ENCODE measurements at places on chromosomes 5 and 9.

- no peak for DNase-seq
Observed at GRCh38 chr9:71916834-71917534, 5.5 kb downstream of the C9orf85 start.

DNA sequence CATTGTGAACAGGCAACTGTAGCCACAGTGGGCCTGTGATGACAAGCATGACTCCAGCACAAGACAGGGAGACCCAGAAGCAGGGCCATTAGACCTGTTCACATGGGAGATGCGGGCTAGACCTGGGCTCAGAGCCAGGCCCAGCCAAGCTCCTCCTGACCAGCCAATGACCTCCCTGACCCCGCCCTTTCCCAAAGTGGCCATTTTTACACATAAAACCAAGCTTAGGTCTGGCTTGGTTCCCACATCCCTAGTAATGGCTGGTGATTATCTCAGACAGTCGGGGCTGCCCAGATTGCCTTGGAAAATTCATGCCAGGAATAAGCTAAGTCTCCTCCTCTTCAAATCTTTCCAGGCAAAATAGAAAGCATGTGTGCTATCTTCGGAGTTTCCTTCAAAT is 94.1 kb downstream of the FRMD3 start:
- DNase-seq = no peak

GRCh38 chr9:15357050-15357653 is 50.1 kb upstream of the TTC39B start:
- peak; percentile 63 for DNase-seq

DNA sequence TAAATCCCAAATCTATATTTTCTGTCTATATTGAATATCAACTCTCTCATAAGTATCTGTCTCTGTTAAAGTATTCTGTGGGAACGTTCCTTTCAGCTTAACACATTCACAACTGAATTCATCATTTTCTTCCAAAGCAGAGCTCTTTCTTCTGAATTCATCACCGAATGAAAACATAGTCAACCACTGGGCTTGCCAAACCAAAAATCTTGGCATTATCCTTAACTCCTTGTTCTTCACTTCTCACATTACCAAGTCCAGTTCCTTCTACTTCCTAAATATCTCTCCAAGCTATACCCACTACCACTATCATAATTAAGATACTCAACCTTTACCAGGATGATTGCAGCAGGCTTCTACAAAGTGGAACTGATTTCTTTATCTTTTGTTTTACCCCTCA is 559.8 kb downstream of the MAT2B start:
- DNase-seq = no peak

DNA sequence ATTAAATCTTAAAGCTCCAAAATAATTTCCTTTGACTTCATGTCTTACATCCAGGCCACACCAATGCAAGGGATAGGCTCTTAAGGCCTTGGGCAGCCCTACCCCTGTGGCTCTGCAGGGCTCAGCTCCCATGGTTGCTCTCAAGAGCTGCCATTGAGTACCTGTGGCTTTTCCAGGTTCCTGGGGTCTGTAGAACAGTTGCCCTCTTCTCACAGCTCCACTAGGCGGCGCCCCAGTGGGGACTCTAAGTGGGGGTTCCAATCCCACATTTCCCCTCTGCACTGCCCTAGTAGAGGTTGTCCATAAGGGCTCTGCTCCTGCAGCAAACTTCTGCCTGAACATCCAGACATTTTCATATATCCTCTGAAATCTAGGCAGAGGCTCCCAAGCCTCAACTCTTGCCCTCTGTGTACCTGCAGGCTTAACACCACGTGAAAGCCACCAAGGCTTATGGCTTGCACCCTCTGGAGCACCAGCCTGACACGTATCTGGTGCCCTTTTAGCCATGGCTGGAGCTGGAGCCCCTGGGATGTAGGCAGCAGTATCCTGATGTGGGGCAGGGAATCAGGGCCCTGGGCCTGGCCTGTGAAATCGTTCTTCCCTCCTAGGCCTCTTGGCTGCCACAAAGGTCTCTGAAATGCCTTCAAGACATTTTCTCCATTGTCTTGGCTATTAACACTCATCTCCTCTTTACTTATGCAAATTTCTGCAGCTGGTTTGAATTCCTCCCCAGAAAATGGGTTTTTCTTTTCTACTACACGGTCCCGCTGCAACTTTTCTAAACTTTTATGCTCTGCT is 185.1 kb downstream of the SMARCA2 start:
- no peak for DNase-seq

DNA sequence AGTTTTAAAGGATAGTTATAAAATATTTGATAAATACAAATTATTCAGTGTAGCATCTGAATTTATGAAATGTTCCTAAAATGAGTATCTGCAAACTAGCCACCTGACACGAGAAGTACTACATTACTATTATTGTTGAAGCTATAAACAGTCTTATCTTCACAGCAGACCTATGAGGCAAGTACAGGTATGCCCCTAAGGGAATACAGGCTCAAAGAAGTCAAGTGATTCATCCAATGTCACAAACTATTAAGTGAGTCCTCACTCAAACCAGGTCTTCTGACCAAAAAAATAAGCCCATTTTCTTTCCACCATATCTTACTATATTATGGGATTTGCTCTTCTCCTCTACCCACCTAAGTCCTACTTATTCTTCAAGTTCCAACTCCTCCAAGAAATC is 28.7 kb downstream of the STRBP start:
- no peak for DNase-seq

DNA sequence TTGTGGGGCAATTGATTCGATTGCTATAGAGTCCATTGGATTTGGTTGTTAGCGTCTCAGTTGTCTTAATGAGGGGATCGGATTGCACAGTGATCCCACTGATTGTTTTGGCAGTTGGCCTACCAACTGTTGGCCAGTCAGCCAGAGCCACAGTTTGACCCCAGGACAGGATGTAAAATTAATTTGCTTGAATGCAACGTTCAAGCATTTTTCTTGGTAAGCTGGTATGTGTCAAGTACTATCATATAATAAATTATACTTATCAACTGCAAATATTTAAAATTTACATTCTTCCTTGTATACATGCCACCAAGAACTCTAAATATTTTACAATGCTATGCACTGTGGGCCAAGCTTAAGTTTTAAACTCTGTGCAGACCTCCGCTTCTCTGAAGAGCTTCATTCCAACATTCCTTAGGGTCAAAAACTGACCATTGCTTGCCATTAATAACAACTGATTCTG is 80.4 kb upstream of the OSMR start:
- no peak for DNase-seq

DNA sequence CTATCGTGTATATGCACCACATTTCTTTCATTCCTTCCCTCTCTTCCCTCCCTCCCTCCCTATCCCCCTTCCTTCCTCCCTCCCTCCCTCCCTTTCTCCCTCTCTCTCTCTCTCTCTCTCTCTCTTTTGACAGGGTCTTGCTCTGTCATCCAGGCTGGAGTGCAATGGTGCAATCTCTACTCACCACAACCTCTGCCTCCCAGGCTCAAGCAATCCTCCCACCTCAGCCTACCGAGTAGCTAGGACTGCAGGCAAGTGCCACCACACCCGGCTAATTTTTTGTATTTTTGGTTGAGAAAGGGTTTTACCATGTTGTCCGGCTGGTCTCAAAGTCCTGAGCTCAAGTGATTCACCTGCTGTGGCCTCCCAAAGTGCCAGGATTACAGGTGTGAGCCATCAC is 1.1 kb upstream of the ANKS6 start:
- DNase-seq = no peak

DNA sequence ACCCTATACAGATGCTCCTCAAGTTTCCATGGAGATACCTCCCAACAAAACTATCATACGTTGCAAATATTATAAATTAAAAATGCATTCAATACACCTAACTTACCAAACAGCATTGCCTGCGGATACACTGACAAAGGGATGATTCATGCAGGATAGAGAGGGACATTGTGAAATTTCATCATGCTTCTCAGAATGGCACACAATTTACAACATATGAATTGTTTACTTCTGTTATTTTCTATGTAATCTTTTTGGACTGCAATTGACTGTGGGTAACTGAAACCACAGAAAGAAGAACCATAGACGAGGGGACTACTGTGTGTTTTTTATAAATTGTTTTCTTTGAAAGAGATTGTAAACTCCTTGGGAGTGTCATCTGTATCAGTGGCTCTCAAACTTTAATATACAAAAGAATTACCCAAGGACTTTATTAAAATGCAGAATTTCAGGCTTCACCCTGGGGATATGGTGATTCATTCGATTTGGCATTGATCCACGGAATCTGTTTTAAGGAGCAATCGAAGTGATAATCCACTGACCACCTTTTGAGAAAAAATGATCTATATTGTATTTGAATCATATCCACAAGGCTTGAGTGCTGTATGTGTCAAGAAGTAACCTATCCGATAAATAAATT is 146.4 kb downstream of the SGCD start:
- DNase-seq = no peak

DNA sequence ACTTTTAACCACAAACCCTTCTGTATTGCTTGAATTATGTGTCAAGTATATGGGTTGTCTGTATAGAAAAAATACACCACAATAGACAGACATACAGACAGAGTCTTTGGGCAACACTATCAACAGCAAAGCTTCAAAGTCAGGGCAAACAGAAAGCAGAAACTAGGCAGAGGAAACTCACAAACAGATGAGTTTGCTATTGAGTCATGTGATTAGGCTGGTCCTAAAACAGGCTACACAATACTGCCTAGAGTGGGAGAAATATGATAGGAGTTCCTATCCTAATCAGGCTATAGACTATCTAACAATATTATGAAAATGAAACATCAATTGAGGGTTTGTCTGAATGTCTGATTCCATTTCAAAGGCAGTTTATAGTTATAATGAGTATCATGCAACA is 156.4 kb downstream of the EDIL3 start:
- no peak for DNase-seq

DNA sequence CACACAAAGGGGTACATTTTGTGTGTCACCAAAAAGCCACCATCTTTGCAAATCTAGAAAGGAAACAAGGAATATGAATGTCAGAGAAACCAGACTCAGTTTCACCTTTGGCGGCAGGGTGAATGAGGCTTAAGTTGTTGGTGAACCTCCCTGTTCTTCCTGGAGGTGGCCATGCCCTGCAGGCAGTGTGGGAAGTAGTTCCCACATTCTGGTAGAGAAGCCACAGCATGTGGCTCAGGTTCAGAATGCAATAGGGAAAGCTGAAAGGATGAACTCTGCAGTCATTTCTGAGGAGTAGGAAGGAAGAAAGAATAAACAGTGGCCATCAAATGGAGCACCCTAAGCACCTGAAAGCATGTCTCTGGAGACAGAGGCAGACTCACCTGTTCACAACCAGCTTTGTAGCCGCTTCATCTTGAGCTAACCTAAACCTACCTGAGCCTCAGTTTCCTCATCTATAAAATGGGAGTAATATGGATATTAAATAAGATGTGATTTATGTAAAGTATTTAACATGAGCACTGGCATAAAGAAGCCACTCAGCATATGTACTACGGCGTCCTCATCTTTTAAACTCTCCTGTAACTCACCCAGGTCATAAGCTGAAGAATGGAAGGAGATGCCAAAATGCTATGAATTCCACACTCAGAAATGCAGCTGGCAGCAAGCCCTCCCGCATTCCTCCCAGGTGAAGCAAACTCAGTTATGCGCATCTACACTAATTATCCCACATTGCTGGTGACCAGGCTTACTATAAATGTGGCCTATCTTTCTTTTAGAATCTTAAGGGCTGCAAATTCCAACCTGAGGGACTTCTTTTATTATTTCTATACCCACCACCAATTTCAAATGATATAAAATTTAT is 86.0 kb downstream of the ZNF608 start:
- DNase-seq = no peak

- no peak for DNase-seq
Observed at GRCh38 chr5:106121972-106122605, 1548.6 kb downstream of the EFNA5 start.

- DNase-seq = no peak
Observed at GRCh38 chr9:116594547-116594946, 92.6 kb upstream of the TRIM32 start.

- DNase-seq = no peak
Observed at GRCh38 chr5:61854531-61854930, 451.5 kb upstream of the KIF2A start.

- no peak for DNase-seq
Observed at GRCh38 chr5:72821776-72822175, 5.3 kb downstream of the TNPO1 start.

DNA sequence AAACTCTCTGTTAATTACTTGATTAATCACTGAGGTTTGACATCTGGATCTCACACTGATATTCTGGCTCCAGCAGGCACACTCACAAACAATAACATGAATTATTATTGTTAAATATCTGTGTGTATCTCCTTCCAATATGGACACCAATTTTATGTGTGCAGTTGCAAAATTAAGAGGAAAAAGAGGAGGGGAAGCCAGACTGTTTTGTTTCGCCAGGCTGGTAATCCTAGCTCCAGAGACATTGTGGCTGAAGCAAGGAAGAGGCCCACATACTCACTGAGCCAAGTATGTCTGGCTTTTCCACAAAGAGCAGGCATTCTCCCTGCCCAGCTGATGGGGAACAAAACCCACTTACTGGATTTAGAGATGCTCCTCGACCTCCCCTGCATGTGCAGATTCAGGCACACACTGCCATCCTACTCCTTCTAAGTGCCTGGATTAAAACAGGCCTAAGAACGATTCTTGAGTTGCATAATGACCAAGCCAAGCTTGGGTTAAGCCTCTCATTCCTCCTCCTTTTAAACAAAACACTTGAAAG is 181.9 kb downstream of the ESM1 start:
- DNase-seq = no peak
